Substantia nigra (tissue), 51 donors: ENCODE measurements at places on chromosomes 4 and X.
A peak's percentile ranks its signal among the peaks of the same experiment; 100 is the strongest.

- no peak for DNase-seq
Observed at GRCh38 chrX:107715331-107716117, 60.1 kb downstream of the TSC22D3 start.

GRCh38 chr4:38117591-38117990 is 157.4 kb downstream of the PTTG2 start:
- DNase-seq, result no peak

DNA sequence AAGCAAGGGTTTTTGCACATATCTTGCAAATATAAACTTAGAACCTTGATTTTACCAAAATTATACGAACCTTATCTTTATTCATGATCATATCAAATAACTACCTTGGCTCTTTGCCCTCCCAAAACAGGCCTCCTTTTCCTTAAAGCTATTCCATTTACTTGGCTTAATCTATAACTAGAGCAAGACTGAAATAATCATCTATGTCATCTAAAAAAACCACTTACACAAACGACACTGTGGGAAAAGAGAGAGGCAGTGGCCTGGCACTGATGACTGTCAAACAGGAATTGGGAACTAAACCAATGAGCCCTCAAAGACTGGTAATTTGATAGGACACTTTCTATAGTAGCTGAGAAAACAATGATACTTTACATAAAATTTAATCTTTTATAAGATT is 11.7 kb upstream of the PTPN13 start:
- DNase-seq, result no peak

GRCh38 chr4:21476757-21477156 is 471.8 kb downstream of the KCNIP4 start:
- DNase-seq, result no peak

DNA sequence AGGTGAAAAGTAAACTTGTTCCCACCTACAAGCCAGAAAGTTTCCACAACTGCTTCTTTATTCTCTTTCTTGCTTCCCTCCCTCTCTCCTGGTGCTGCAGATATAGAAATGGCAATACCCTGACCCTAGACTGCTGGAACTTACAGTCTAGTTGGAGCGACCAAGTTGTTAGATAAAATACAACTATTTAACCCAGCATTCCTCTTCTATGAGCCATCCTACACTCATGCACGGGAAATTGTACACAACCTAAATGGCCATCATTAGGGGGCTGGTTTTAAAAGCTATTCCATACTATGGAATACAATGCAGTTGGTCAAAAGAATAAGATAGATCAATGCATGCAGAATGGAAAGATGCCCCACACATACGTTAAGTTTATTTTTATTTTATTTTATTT is 41.1 kb downstream of the PJA1 start:
- no peak for DNase-seq

DNA sequence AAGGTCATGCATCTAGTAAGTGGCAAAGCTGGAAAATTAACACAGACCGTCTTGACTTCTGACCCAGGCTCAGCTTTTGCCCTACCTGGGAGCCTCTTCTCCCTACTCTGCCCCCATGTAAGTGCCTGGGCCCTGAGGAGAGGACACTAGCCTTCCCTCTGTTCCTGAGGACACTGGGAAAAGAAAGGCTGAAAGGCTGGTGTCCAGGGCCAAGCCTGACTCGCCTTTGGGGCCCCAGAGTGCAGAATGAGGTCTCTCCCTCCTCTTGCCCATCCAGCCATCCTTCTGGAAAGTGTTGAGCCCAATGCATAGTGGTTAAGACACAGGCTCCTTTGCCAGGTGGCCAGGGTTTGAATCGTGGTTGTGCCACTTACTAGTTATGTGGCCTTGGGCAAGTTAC is 91.5 kb downstream of the PJA1 start:
- DNase-seq, result no peak

DNA sequence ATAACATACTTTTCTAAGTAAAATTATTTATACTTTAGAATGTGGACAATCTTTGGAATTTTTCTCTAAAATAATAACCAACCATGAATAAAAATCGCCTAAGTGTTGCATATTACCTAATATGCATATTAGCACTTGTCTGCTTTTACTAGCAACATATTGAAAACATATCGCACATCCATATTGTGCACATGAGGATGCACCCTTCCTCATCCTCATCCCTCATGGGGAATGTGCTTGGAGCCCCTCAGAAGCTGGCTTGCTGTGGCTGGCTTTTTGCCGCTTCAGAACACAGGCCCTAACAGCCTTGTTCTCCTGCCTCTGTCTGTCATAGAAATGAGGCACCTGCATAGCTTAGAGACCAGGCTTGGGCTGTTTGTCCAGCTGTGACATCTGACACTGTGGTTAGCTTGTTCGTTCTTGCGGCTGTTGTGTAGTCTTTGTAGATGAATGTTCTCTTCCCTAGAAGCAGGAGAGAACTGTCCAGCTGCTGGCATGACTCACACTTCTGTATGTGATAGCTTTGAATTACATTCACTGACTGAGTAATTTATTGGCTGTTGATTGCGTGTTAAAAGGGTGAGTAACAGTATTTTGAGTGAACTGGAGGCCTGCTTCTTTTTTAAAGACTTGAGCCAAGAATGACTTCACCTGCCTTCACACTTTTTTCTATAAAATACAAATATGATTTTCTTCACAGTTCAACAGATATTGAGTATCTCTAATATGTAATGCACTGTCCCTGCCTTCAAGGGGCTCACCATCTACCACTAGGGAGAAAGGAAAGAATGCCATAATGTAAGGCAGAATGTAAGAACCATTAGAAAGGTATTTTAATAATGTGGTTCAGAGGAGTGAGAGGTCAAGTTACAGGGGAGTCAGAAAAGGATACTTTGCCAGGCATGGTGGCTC is 81.9 kb downstream of the HMGB2 start:
- DNase-seq, result peak; percentile 1

DNA sequence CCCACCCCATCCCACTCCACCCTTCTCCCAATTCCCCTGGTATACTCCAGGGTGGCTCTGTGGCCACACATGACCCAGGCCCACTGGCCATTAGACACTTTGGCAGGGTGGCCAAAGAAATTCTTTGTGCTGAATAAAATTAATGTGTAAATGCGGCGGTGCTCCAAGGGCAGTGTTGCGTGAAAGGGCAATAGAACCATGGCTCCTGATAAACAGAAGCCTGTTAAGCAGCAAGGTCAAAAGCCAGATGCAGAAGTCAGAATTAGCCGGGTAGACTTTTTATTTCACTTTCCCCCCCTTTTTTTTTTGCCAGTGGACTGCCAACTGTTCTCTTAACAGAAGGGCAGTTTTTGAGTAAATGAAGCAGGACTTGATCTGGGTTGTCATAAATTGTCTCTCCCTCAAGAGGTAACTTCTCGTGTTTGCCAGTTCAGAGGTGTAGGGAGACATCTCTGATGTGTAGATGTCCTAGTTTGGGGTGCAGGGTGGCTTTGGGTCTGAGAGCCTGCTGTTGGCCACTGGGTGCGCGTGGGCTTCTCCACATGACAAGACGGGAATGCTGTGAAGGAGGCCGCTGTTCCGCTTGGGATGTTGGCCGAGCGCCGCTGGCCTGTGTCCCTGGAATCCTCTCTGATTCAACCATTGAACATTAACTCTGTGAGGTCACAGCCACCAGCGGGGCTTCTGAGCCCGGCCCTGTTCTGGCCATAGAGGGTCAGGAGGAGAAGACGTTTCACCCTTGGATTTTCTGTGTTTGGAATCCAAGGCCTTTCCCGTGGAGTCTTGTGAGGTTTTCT is 139.5 kb downstream of the TBL1X start:
- DNase-seq, result peak; percentile 1

GRCh38 chr4:130850019-130850524 is 1754.1 kb downstream of the C4orf33 start:
- no peak for DNase-seq

GRCh38 chr4:156870131-156870530 is 101.5 kb downstream of the PDGFC start:
- no peak for DNase-seq

- no peak for DNase-seq
Observed at GRCh38 chr4:137861682-137862081, 329.4 kb upstream of the PCDH18 start.

GRCh38 chr4:123777373-123777772 is 380.8 kb downstream of the SPRY1 start:
- DNase-seq, result no peak

DNA sequence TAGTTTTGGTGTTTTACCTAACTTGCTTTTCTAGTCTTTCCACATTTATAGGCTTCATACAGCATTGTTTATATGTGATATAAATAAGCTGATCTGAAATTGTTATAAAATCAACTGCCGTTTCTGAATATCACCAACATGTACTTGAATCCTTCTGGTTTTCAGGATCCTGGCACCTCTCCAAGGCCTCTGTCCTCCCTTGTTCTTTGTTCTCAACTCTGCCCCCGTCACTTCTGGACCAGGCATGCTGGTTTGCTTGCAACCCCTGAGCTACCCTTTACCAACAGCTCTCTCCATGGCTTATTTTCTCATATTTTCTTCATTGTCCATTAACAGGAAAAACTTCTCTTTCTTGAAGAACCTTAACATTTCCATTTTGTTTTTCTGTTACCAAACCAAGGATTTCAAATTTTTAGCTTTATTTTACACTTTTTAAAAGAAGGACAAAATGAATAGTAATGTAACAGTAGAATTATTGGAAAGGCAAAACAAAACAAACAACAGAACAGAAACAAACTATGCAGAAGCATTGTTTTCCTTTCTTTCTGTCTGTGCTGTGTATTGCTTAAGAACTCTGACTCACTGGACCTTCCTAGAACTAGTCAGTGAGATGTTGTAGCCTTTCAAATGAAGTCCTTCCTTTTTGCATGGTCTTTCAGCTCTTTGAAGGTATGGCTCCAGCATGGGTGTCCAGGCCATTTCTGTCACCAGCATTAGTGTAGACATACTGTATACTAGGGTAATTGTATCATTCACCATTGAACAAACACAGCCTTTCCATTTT is 44.8 kb downstream of the BANK1 start:
- DNase-seq, result peak; percentile 26

- DNase-seq, result peak; percentile 41
Observed at GRCh38 chr4:36224972-36225903, 19.1 kb downstream of the ARAP2 start.

- DNase-seq, result no peak
Observed at GRCh38 chr4:3240936-3241522, 7.9 kb upstream of the MSANTD1 start.

DNA sequence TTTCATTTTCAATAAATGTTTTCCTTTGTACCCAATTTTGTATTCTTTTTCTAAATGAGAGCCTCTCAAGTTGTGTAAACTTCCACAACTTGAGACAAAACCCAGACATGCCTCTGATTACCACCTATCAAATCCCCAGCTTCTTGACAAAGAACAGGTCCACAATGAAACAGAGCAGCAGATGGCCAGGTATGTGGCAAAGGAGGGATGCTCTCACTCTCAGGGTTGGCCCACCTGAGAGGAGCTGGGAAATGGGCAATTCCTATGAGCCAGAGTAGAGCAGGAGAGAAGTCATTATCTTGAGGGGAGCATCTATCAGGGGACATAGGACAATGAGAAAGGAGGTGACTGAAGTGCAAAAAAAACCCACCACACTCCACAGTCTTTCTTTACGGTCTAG is 273.5 kb upstream of the FAM241A start:
- DNase-seq, result no peak

GRCh38 chr4:10007793-10008608 is 13.3 kb downstream of the SLC2A9 start:
- DNase-seq, result no peak

- DNase-seq, result no peak
Observed at GRCh38 chrX:34873500-34874225, 68.9 kb upstream of the FAM47B start.

GRCh38 chrX:20225488-20225833 is 41.2 kb downstream of the RPS6KA3 start:
- DNase-seq, result no peak

DNA sequence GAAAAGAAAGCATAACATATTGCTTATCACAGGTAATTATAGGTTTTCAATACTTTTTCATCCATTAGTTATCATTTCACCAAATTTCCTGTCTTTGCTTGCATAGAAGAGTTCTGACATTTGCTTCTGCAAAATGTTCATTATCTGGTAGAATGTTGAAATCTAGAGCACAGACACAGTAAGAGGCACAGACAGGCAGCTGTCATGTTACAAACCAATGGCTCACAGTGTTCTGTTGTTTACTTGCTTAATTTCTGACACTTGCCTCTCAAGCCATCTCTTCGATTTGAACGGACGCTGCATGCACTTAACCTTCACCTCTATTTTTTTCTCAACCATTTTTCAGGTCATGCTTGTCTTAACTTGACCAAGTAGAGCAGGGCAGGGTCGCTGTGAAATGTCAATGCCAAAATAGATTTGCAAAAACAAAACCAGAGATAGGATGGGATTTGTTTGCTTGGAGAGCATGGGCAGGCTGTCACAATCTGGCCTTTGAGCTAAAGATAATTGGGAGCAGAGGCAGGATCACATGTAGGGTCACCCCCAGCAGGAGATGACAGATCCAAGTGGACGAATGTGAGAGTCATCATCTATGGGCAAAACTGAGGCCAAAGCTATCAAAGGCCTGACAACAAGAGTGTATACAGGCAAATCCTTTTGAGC is 292.3 kb downstream of the SMARCA1 start:
- no peak for DNase-seq

DNA sequence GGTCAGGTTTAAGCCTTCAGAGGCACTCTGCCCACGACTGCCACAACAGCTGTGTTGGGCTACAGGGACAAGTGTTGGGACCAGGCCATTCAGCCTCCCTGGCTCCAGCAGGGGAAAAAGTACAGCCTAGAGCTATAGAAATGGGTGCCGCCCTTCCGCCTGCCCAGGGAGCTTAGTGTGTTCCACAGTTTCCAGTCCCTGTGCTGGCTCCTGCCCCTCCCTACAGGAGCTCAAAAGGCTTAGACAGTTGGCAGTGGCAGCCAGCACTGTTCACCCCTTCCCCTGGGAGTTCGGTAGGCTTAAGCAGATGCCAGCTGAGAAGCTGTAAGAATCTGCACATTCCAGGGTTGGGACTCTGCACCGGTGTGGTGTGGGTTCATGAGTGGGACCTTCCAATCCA is 408.2 kb upstream of the INTU start:
- DNase-seq, result no peak

- DNase-seq, result no peak
Observed at GRCh38 chr4:35300996-35301774, 943.1 kb downstream of the ARAP2 start.

DNA sequence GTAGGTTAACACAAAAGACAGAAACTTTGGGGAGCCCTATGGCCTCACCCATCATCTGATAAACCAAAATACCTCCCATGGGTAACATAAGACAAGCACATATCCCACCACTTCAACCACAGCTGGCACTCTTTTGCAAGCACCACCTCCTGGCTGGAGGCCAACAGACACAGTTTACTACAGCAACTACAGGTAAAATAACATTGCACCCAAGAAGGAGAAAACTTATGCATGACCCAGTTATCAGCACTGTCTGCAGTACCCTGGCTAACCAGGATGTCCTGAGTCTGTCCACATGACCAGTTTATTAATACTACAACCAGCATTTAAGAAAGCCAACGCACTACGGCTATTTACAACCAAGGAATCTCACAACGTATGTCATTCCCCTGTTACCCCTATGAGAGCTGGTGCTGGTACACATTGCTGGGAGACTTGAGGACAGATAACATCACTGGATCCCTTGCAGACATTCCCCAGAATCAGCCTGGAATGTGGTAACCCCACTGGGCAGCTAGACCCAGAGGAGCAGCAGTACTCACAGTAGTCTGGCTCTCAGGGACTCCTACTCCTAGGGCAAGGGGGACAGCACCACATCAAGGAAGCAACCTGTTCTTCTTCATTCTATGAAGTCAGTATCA is 32.0 kb downstream of the ELF2 start:
- no peak for DNase-seq
